ENCODE measurements at places on chromosomes 7 and 10.

DNA sequence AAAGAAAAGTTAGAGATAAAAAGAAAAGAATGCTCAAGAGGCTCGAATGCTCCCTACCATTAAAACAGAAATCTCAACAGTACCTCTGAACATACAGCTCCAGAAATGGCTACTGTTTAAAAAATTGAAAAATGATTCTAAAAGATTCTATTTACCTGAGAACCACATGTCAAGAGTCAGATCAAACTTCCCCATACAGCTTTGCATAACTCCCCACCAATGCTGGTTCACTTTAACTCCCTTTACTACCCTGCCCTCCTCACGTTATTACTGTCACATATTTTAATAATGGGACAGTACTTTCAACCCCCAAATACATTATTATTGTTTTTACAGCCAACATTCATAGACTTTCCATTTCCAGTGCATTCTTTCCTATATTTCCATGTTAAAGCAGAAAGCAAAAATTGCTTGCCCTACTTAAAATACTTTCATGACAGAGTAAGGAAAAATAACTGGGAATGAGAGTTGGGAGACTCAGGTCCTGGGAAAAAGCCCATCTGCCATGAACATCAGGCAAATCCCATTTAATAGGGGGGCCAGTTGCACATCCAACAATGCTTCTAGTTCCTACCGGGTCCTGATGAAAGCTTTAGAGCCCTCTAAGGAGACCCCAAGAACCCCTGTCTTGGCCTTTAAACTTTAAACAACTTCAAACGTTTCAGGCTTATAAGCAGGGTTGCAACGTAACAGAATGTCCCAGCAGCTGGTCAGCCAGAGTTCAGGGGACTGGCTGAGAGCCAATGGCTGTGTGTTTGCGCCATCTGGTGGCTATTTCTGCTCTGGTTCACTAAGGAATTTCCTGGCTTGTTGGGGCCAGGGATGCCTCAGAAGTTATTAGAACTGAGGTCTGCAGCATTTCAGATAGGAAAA, 247.4 kb downstream of the ELMO1 start:
- peak; percentile 28 for DNase-seq

GRCh38 chr10:22992075-22992474, 64.2 kb downstream of the ARMC3 start:
- DNase-seq, result no peak

- DNase-seq, result no peak
Measured at GRCh38 chr10:123295644-123296043, 141.4 kb downstream of the BUB3 start.

GRCh38 chr10:32131388-32131787, 75.2 kb upstream of the KIF5B start:
- no peak for DNase-seq

GRCh38 chr7:151198945-151199848, 11.1 kb downstream of the H2BK1 start:
- DNase-seq, result no peak

DNA sequence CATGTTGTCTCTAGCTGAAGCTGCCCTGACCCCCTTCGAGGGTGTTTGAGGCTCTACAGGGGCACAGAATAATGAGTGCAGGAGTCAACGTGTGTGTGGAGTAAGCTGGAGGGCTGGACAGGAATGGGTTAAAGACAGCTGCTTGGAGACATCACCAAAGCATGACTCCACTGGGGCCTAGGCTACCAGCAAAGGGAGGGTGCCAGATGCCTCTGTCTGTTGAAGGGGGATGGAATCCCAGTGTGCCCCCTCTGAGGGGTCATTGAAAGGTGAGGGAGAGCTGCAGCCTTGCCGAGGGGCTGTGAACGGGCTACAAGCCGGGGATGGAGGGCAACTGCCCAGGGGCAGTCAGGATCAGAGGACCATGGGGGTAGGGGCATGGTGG, 51.7 kb upstream of the PODXL start:
- no peak for DNase-seq

Data from GM18507 (cell line).